ENCODE measurements at places on chromosomes 16 and 17. TPM values are rescaled to one million over a fixed set of nuclear protein-coding genes. Genes with fewer than 3 reads are reported as not detected.

DNA sequence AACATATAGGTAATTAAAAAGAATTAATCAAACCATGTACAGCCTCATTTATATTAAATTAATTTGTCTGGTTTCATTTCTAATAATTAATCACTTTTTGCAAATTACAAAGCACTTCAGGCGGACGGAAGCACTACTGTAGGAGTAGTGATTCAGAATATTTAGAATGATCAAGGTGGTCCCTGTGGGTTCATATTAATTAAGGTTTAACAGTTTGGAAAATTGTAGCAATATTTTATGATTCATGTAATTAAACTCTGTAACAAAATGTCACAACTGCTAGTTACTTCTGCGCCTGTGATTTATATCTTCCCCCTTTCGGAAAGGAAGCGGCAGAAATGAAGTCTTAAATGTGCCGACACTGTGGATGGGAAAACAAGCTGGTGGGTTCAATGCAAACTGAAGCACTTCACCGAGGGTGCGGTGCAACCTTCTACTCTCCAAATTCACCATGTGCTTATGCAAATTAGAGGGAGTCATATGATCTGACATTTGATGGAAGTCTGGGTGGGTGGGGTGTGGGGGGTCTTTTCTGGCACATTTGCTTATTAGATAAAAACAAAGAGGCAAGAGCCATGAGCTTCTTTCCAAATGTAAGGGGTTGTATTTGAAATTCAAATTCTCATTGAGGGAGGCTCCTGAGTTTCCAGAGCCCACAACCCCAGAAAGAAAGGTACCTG lies 679.4 kb downstream of the TOX3 start:
- DNase-seq = no peak

LRRC36 gene
- not detected for total RNA-seq

DNAH17 gene
- not detected for total RNA-seq

KRT12 gene
- not detected for total RNA-seq

KIF2B gene
- not detected for total RNA-seq

TUFM gene
- total RNA-seq = 252 TPM

GRCh38 chr17:59876107-59876506 lies 16.6 kb downstream of the TUBD1 start:
- DNase-seq = no peak

ITGA2B gene
- 0.78 TPM for total RNA-seq

LIMD2 gene
- 3.4 TPM for total RNA-seq

GRCh38 chr17:34665819-34666763 lies 86.7 kb downstream of the TMEM132E start:
- DNase-seq = no peak

GRCh38 chr17:61221181-61221580 lies 178.5 kb upstream of the TBX2 start:
- no peak for DNase-seq

LLGL2 gene
- total RNA-seq = 4.1 TPM

- DNase-seq = no peak
Measured at GRCh38 chr16:75476817-75477216, 12.3 kb upstream of the TMEM170A start.

CFDP1 gene
- total RNA-seq = 26.6 TPM

- DNase-seq = no peak
Measured at GRCh38 chr17:3838206-3838605, 7.8 kb downstream of the NCBP3 start.

- peak; percentile 74 for DNase-seq
Measured at GRCh38 chr16:83912519-83913244, 13.8 kb downstream of the MLYCD start.

MMP28 gene
- 2.3 TPM for total RNA-seq

SEZ6L2 gene
- 0.43 TPM for total RNA-seq

SAMD14 gene
- 1.7 TPM for total RNA-seq

- DNase-seq = no peak
Measured at GRCh38 chr17:29874931-29875596, 55.0 kb downstream of the SSH2 start.

CA4 gene
- total RNA-seq = 13.4 TPM

EFNB3 gene
- total RNA-seq = 0.11 TPM

- DNase-seq = no peak
Measured at GRCh38 chr17:58208344-58208743, 10.7 kb downstream of the MKS1 start.

ACSM2B gene
- total RNA-seq = not detected

- DNase-seq = no peak
Measured at GRCh38 chr16:57908409-57908987, 62.4 kb downstream of the CNGB1 start.

RNF135 gene
- 5.7 TPM for total RNA-seq

LITAFD gene
- not detected for total RNA-seq

DNA sequence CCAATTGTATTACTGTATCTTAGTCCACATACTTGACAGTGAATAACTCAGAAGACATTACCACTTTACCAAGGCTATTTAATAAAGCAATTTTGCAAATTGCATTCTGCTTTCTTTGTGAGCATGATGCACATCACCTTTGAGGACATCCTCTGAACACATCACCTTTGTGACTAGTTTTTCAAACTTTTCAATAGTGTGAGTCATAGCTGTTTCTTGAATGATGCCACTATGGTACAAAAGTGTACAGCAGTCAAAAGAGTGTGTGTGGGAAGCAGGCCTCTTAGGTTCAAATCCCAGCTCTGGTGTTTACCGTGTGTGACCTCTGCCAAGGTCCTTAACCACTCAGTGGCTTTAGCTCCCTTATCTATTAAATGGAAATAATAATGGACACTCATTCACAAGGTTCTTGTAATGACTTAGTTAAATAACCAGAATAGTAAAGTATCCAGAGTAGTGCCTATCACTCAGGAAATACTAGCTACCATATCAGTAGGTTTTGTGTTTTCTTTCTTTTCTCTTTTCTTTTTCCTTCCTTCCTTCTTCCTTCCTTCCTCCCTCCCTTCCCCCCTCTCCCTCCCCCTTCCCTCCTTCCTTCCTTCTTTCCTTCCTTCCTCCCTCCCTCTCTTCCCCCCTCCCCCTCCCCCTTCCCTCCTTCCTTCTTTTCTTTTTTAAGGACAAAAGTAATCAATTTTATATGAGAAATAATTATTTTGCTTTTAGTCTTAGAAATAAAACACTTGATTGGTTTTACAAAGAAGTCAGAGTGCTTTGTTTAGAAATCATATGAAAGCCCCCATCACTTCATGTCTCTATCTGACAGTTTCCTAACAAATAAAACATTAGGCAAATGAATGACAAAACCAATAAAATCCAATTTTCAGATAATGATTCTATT lies 178.9 kb downstream of the MYO1D start:
- DNase-seq = no peak

PCTP gene
- 21.9 TPM for total RNA-seq

GRCh38 chr16:60463986-60464385 lies 1572.3 kb downstream of the CDH8 start:
- no peak for DNase-seq

- no peak for DNase-seq
Measured at GRCh38 chr17:81854974-81855774, 5.2 kb downstream of the P4HB start.

FAM83G gene
- 2.7 TPM for total RNA-seq

- DNase-seq = no peak
Measured at GRCh38 chr16:80852261-80852872, 48.0 kb upstream of the CDYL2 start.

MARVELD3 gene
- not detected for total RNA-seq

BICDL2 gene
- total RNA-seq = not detected

- no peak for DNase-seq
Measured at GRCh38 chr16:14014284-14014625, 56.9 kb upstream of the MRTFB start.

DNAH9 gene
- total RNA-seq = not detected

- DNase-seq = no peak
Measured at GRCh38 chr17:39677542-39678339, 9.5 kb downstream of the PNMT start.

ZSCAN10 gene
- total RNA-seq = not detected

GRCh38 chr16:88508868-88509748 lies 56.0 kb downstream of the ZFPM1 start:
- DNase-seq = no peak

DNA sequence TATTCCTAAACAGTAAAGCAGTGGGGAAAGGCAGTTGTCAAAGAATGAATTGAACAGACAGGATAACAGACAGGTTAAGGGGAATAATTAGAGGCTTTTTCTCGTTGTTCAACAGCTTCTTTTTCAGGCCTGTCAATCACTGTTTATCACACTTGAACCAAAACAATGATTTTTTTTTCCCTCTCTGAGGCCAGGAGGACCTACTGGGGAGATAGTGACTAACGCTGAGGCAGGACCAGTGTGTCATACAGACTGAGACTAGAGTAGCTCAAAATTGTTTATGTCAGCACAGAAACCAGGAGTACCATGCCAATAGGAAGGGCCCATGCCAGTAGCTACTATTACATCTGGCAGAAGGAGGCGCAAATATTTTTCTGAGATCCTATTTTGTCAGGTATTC lies 41.3 kb upstream of the NLK start:
- DNase-seq = no peak

DNA sequence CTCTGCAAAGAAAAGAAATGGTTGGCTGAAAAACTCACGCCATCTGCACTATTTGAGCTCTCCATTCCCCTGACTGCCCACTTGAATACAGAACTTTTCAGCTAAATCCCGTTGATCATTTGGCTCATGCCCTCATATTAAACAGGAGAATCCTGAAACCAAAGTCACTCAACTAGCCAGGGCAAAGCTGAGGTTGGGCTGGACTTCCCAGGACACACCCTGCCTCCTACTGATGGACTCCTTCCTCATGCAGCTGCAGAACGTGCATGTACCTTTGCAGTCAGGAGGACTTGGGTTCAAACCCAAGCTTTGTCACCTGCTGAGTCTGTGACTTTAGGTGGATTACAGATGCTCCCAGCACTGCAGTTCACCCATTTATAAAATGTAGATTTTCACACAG lies 7.7 kb downstream of the ASIC2 start:
- DNase-seq = no peak

GRCh38 chr16:56269281-56269680 lies 78.0 kb downstream of the GNAO1 start:
- no peak for DNase-seq

DNA sequence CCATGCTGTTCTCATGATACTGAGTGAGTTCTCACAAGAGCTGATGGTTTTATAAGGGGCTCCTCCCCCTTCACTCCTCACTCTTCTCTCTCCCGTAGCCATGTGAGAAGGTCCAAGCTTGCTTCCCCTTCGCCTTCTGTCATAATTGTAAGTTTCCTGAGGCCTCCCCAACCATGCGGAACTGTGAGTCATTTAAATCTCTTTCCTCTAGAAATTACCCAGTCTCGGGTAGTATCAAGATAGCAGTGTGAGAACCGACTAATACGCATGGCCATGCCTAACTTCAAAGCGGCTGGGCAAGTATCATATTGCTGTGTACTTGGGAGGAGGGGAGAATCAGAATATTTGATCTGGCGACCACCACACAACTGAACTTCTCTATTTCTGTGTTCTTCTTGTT lies 88.3 kb downstream of the PRKCB start:
- no peak for DNase-seq

PIK3R6 gene
- 0.78 TPM for total RNA-seq

MAP2K6 gene
- total RNA-seq = 3.8 TPM
